ENCODE measurements at places on chromosomes 13 and 19.
A peak's percentile ranks its signal among the peaks of the same experiment; 100 is the strongest.

GRCh38 chr13:51935326-51936171 is 73.8 kb downstream of the CCDC70 start:
- DNase-seq = peak; percentile 36

DNA sequence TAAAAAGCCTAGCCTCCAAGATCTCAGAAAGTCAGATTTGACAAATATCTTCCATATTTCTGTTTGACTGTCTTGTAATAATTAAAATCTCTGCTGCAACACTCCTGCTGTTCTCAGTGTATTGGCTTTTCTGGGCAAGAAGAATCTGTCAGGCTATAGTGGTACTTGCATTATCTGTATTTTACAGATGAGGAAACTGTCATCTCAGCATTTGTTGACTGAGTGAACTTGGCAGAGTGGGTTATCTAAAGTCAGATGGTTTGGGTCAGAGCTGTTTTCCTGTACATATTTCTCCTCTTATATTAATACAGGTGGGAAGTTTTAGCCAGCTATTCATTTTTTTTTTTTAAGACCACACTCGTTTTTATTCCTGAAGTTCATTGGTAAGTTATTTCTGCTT is 1378.2 kb upstream of the PCDH20 start:
- DNase-seq = no peak

- peak; percentile 3 for DNase-seq
Measured at GRCh38 chr19:44142059-44142433, 692 bp downstream of the ZNF234 start.

GRCh38 chr19:10517361-10517759 is at the start of gene S1PR5:
TSS of gene S1PR5 (minus strand) at chr19:10517447. CDS start at chr19:10515011, 2,436 bp downstream.
- peak; percentile 32 for DNase-seq

GRCh38 chr13:112171570-112171965 is 104.6 kb downstream of the SOX1 start:
- no peak for DNase-seq

DNA sequence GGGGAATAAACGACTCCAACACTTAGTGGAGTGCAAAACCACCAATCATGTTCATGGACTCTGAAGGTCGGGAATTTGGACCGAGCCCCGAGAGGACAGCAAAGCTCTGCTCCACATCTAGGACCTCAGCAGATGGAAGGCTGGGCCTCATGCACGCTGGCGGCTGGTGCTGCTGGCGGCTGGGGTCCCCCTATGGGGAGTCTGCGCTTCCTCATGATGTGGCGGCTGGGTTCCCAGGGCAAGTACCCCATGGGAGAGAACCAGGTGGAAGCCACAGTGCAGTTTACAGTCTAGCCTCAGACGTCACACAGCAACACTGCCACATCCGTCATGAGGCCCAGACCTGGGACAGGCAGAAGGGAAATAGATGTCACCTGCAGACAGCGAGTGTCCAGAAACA is 13.2 kb downstream of the PEPD start:
- no peak for DNase-seq

GRCh38 chr13:40485611-40486517 is 180.6 kb downstream of the FOXO1 start:
- DNase-seq = no peak
